ENCODE measurements at places on chromosomes 2 and 18. TPM values are rescaled to one million over a fixed set of nuclear protein-coding genes. Genes with fewer than 3 reads are reported as not detected.

DNA sequence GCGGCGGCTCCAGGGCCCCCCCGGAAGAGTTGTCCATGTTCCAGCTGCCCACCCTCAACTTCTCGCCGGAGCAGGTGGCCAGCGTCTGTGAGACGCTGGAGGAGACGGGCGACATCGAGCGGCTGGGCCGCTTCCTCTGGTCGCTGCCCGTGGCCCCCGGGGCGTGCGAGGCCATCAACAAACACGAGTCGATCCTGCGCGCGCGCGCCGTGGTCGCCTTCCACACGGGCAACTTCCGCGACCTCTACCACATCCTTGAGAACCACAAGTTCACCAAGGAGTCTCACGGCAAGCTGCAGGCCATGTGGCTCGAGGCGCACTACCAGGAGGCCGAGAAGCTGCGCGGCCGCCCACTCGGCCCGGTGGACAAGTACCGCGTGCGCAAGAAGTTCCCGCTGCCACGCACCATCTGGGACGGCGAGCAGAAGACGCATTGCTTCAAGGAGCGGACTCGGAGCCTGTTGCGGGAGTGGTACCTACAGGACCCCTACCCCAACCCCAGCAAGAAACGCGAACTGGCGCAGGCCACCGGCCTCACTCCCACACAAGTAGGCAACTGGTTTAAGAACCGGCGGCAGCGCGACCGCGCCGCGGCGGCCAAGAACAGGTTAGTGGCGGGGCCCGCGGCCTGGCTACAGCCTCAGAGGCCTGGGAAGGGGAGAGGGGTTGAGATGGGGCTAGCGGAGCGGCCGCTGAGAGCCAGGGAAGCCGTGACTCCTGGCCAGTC is 965 bp downstream of the SIX3 start:
- DNase-seq = no peak

- peak; percentile 61 for DNase-seq
Measured at GRCh38 chr2:31440764-31441163, 26.2 kb upstream of the XDH start.

FSIP2 gene
- total RNA-seq = 3.1 TPM

DNA sequence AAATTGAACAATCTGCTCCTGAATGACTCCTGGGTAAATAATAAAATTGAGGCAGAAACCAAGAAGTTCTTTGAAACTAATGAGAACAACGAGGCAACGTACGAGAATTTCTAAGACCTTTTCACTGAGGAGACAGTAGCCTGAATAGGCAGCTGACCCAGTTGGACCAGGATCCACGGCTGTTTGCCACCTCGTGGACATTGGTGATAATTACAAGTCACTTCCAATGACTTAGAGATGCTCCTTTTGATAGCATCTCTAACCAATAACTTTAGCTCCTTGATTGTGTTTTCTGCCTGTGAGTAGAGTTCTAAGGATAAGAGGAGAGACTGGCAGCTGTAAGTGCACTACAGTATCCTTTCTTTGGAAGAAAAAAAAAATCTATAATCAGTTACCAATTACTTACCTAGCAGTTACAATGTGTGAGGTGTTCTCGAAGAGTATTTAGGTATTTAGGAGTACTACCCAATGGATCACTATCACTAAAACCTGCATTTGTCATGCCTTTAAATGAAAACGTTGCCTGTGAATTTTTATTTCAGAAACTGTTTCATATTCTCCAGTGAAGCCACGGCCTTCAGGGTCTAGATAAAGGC is 31.3 kb upstream of the CNTNAP5 start:
- peak; percentile 32 for DNase-seq

HNMT gene
- 17.3 TPM for total RNA-seq

GRCh38 chr2:14831458-14831857 is 198.9 kb downstream of the LRATD1 start:
- DNase-seq = no peak

- DNase-seq = peak; percentile 62
Measured at GRCh38 chr2:210428393-210429179, 48.0 kb downstream of the LANCL1 start.

CTAGE1 gene
- total RNA-seq = not detected

DNA sequence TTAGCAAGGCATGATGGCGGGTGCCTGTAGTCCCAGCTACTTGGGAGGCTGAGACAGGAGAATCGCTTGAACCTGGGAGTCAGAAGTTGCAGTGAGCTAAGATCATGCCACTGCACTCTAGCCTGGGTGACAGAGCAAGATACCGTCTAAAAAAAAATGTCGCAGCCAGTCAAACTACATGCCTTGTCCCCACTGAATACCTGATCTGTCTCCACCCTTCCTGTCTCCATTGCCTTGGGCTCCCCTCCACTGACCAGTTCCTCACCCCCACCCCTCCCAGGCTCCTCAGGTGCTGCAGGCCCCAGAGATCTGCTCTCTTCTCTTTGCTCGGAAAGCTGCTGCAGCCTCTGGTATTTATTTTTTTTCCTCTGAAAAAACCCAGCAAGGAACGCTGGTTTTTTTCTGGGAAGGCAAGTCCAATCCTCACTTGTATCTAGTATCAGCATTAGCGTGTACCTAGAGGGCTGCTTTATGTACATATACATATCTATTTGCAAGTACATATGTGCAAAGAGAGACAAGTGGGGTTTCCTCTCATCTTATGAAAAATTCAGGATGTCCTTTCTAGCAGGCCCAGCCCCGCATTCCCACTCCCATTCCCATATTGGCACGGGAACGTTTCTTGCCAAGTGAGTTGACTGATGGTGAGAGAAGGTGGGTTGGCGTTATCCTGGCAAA is 4.4 kb downstream of the PSD4 start:
- no peak for DNase-seq

KIAA1328 gene
- total RNA-seq = 18.1 TPM

GRCh38 chr2:150222379-150222778 is 265.1 kb downstream of the RND3 start:
- DNase-seq = no peak

DNA sequence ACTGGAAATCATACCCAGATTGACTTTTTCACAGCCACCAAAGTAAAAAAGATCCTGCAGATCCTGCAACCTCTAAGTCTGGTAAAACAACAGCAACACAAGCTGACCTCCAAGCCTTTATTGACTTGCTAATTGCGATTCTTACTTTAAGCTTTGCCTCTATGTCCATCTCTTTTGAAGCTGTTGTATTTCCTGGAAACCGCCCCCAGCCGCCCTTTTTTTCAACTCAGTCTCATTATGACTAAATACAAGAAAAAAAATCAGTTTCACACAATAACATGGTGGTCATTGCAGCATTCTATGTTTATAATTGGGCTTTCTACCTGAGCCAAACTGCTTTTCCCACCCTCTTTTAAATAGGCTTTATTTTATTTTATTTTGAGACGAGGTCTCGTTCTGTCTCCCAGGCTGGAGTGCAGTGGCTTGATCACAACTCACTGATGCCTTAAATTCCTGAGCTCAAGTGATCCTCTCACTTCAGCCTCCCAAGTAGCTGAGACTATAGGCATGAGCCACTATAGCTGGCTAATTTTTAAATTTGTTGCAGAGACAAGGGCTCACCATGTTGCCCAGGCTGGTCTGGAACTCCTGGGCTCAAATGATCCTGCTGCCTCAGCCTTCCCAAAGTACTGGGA is 76.2 kb downstream of the MOGAT1 start:
- DNase-seq = no peak

DNA sequence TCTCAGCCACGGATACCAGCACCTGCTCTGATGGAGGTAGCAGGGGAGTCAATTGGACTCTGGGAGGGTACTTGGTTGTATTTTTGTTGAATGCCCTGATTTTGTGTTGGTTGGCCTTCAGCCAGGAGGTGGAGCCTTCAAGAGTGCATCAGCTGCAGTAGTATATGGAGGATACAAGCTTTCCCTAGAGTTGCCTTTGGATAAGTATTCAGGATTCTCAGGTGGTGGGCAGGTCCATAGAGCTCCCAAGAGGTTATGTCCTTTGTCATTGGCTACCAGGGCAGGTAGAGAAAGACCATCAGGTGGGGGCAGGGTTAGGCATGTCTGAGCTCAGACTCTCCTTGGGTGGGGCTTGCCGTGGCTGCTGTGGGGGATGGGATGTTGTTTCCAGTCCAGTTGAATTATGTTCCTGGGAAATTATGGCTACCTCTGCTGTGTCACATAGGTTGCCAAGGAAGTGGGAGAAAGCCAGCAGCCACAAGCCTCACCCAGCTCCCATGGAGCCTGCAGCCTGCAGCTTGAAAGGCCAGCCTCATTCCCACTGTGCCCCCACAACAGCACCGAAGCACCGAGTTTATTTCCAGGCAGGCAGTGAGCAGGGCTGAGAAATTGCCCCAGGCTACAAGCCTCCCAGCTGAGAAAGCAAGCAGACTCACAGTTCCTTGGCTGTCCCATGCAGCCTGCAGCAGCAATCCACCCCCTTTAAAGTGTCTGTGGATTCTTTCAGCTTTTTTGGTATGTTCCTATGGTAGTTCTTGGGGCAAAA is 38.6 kb upstream of the CHST9 start:
- no peak for DNase-seq

GRCh38 chr2:240250985-240251847 is 110.8 kb upstream of the OTOS start:
- DNase-seq = peak; percentile 86

DNA sequence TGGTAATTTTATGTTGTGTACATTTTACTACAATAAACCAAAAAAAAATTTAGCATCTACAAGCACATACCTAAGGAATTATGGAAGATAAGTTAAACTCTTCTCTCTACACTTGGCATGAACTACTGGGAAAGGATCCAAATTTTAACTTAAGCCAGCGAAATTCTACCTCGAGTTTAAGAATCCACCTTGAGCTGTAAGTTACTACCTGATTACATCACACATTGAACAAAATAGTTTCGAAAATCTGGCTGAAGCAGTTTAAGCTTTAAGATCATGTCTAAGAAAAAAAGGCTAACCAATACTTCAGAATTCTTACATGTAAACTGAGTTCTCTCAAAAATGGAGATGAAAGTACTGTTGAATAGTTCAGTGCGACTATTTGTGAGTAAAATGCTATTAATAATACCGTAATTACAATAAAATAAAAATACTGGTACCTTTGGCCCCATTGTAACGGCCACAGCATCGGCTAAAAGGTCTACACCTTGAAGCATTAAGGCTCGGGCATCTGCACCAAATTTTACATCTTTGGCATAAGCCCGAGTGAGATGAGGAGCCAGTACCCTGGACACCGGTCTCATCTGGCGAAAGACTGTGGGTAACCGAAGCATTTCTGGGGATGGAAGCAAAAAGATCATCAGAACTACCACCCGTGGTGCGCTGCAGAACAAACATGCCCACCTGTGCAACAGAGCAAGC is 1.3 kb downstream of the HSPD1 start:
- peak; percentile 33 for DNase-seq

DNA sequence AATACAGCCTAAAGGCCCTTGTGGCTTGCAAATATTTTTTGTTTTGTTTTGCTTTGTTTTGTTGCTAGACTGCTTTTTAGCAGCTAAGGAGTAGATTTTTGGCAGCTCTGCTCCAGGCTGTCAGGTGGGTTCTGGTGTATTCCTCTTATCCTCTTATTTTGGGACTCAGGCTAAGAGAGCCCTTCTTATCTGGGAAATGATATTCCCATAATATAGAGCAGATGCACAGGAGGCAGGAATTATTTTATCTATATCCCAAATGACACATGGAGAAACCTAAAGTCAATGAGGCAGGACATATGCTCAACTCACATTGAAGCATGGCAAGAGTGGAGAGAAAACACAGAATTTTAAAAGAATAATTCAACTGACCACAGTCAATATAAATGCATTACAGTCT is 369.6 kb downstream of the RIT2 start:
- no peak for DNase-seq

DNA sequence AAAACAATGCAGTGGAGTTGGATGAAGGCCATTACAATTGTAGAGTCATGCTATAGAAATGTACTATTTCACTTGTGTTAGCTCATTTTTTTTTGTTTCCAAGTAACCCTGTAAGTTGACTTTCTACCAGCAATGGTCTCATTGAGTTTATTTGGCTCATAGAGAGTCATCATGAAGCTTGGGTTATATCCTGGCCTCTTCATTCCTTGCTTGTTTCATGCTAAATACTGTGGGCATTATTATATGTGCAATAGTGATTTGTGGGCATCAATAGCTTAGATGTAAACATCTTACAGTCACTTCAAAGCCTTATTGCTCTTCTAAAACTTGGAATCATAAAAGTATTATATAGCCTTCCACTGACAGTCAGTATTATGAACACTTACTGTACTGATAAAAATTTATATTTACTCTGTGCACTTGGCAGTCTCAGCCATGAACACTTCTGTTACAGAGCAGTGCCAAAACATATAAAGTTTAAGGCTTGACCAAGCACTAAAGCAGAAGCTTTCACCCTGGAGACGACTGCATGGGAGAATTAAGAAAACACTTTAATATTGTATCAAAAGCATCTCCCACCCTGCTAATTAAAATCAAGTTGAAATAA is 751.2 kb downstream of the SATB2 start:
- peak; percentile 4 for DNase-seq

DNA sequence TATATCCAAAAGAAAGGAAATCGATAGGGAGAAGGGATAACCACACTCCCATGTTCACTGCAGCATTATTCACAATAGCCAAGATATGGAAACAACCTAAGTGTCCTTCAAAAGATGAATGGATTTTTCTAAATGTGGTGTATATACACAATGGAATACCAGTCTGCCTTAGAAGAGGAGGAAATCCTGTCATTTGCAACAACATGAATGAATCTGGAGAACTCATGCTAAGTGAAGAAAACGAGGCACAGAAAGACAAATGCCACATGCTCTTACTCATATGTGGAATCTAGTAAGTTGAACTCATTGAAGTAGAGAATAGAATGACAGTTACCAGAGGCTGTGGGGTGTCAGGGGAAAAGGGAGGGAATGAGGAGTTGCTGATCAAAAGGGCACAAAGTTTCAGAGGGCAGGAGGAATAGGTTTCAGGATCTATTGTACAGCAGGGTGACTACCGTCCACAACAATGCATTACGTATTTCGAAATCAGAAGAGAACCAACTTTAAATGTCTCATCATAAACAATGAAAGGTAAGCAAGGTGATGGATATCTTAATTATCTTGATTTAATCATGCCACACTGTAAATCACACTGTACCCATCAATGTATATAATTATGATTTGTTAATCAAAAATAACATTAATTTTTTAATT is 46.1 kb downstream of the SIGLEC15 start:
- no peak for DNase-seq

DNA sequence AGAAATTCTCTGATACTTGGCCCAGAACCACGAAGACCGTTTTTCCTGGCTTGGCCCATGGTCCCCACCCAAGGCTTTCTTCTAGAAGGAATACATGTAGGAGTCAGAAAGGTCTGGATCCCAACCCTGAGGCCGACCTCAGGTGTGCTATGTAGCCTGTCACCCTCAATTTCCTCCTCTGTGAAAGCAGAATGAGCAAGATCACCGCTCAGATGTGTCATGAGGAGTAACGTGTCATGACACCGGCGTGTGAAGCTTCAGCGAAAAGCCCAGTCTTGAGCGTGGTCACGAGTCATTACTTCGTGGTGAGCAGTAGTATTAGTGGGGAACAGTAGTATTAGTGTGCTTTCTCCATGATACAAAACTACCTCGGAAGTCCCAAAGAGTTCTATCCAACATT is 103.4 kb downstream of the ALPK2 start:
- no peak for DNase-seq

TCF23 gene
- total RNA-seq = not detected

LONRF2 gene
- total RNA-seq = 5.1 TPM

All from tongue (tissue), 3 donors.